SJSA1 (cell line): ENCODE measurements at places on chromosomes 5 and 9. TPM values are rescaled to one million over a fixed set of nuclear protein-coding genes. Genes with fewer than 3 reads are reported as not detected.

- no peak for DNase-seq
Observed at GRCh38 chr9:134594078-134594941, 47.3 kb upstream of the COL5A1 start.

Gene MARCHF3
- total RNA-seq, result 2.3 and 3.4 TPM in 2 replicates

Gene FCN2
- not detected in 2 replicates for total RNA-seq

Gene PCDHB15
- total RNA-seq, result 0.74 and 1.0 TPM in 2 replicates

DNA sequence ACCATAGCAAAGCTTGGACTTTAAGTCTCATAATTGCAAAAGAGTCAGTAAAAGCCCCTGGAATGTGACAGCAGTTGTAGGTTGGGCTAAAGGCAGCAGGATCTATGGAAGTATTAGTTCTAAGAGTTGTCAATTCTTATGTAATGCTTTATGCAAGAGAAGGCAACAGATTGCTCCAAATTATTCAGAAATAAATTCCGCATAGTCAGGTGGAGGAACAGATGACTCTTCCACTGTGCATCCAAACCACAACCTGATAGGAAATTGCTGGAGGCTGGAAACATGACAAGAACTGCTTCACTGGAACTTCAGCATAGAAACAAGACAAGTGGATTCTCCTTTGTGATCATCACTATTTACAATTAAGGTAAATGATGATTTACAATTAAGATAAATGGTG, 101.0 kb downstream of the STARD4 start:
- DNase-seq, result no peak

- no peak for DNase-seq
Observed at GRCh38 chr5:111755345-111755941, 1.6 kb downstream of the NREP start.

GRCh38 chr5:143696921-143697320, 115.0 kb upstream of the HMHB1 start:
- no peak for DNase-seq

DNA sequence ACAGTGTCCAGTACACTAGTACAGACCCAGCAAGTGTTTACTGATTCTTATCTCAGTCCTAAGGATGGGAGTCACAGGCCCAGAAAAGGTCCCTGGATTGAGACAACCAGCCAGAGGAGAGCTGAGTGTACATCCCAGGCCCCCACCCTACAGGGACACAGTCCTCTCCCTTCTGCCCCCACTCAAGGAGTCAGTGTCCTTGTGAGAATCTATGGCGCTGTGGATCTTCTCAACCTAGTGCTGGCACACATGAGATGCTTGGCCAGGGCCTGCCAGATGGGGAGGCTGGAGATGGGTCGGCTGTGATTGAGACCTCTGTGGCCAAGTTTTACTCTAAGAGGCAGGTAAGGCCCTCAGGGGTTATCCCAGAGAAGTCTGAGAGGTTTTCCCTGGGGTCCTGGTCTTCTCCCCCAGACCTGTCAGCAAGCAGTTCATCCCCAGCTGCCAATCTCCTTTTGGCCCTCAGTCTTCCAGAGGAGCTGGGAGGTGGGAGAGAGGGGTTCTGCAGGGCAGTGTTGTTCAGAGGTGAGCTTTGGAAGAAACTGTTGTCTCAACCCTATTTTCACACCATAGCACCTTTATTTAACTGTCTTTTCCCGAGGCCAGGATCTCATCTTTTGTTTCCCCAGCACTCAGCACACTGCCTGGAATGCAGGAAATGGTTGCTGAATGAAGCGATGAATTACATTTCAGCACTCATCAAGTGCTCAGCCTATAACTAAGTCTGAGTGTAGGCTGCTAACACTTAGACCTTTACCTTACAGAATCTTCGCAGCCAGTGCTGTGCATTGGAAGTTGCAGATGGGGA, 3.2 kb upstream of the NSD1 start:
- DNase-seq, result peak; percentile 28

DNA sequence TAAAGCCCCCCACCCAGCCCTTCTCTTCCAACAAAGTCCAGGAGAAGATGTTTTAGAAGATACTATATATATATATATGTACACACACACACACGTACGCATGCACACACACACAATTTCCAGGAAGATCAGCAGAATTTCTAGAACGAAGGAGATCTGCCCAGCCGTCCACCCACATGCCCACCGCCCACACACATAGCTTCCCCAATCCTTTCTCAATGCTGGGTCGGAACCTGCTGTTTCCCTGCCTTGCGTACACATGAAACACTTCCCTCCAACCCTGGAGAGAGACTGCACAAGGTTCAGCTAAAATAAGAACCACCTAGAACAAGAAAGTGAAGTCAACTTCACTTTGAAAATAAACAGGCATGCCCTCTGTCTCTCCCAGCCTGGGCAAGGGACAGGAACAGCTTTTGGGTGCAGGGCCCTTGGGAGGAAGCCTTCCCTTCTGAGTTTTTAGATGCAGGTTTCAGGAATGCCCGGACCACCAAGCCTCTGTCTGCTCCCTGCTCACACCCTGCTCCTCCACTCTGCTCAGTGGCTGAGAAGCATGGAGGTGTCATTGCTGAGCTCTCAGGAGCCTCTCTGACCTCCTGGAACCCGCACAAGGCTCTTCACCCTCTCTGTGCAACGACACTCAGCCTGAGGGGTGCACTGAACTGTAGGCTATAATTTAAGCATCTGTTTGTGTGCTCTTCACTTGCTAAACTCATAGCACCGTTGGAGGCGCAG, 149.4 kb downstream of the C5orf15 start:
- no peak for DNase-seq

Gene P4HA2
- total RNA-seq, result 222 and 261 TPM in 2 replicates

Gene IL13
- not detected in 2 replicates for total RNA-seq

Gene MOB3B
- not detected in 2 replicates for total RNA-seq

Gene SLC25A48
- total RNA-seq, result not detected in 2 replicates

DNA sequence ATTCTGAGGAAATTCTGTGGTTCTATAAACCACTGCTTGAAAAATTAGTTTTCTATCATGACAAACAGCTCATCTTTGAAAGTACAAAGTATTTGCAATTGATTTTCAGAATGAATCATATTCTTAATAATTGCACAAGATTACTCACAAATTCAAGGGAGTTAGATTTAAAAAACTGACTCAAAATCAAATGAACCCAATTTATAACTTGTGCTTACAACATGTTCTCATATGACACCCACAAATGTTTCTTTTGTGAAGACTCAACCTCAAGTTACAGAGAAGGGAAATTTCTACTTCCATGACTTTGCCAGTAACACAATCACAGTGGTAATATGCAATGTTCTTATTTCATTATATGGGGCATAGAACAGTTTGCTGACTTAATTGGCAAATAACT, 272.0 kb upstream of the ACTBL2 start:
- no peak for DNase-seq

- peak; percentile 82 for DNase-seq
Observed at GRCh38 chr9:95627802-95628201, 111.0 kb upstream of the PTCH1 start.

Gene ANKRD18A
- not detected in 2 replicates for total RNA-seq

- no peak for DNase-seq
Observed at GRCh38 chr9:14310311-14310710, 3.6 kb downstream of the NFIB start.

Gene TMEFF1
- 1.3 and 9.3 TPM in 2 replicates for total RNA-seq

GRCh38 chr5:10691826-10692785, 68.9 kb downstream of the DAP start:
- peak; percentile 90 for DNase-seq

Gene PRSS3
- not detected in 2 replicates for total RNA-seq

DNA sequence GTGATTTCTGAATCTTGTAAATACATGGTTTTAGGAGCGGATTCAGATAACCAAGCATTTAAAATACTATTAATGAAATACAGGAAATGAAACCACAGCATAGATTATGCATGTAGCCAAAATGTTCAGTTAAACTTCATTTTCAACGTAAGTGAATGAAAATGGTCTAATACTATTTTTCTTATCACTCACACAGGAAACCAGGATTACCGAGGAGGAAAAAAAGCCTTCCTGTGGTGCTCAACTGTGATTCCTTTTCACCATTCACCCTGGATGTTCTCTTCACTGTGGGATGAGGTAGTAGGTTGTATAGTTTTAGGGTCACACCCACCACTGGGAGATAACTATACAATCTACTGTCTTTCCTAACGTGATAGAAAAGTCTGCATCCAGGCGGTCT, 83.4 kb upstream of the ZNF169 start:
- DNase-seq, result no peak

Gene PDE6A
- total RNA-seq, result 0.05 TPM in 1 of 2 replicates, not detected in the other

Gene NUTM2G
- not detected in 2 replicates for total RNA-seq

DNA sequence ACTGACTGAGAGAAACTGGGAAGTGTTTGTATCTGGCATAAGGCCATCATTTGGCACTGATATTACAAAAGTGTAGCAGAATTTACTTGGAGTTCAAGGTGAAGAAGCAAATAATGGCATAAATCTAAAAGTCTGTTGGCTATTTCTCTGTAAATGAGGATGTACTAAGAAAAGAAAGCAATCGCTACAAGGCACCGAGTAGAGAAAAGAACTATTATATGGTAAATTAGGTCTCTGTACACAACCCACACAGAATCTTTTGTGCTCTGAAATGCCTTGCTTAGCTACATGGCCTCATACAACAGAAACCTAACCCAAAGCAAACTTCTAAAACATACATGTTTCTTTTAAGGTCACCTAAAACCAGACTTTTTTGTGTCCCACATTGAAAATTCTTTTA, 290.1 kb upstream of the WWC1 start:
- no peak for DNase-seq

Gene PCDHA4
- total RNA-seq, result 0.50 TPM in 1 of 2 replicates, not detected in the other

- DNase-seq, result peak; percentile 46
Observed at GRCh38 chr5:167657016-167657415, 634.4 kb upstream of the WWC1 start.

- DNase-seq, result no peak
Observed at GRCh38 chr5:127770272-127770671, 67.1 kb downstream of the CCDC192 start.

Gene ZDHHC11B
- total RNA-seq, result not detected in 2 replicates

DNA sequence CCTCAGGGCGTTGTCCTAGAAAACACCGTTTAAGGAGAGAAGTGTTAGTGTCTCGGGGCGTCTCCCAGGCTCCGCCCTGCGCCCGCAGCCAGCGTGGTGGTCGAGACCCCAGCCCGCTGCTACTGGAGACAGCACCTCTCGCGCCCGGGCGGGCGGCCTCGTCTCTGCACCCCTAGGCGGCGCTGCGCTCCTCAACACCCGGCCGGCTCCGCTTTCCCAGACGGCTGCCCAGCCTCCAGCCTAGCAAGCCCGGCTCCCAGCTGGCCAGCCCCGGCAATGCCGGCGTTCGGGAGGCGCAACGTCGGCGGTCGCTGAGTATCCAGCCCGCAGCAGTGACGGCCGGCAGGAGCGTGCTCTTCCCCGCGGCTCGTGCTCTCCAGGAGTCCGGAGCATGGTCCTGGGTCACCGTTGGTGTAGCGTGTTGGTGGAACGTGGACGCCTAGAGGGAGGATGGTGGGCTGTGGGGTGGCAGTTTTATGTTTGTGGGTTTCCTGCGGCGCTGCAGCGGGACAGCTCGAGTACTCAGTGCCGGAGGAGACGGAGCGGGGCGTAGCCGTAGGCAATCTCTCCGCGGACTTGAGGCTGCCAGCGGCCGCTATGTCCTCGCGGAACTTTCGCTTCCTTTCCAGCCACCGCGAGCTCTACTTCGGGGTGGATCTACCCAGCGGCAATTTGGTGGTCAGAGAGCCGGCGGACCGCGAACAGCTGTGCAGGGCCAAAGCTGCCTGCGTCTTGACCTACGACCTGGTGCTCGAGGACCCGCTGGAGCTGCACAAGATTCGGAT, 536 bp downstream of the PCDHAC1 start:
- peak; percentile 59 for DNase-seq

DNA sequence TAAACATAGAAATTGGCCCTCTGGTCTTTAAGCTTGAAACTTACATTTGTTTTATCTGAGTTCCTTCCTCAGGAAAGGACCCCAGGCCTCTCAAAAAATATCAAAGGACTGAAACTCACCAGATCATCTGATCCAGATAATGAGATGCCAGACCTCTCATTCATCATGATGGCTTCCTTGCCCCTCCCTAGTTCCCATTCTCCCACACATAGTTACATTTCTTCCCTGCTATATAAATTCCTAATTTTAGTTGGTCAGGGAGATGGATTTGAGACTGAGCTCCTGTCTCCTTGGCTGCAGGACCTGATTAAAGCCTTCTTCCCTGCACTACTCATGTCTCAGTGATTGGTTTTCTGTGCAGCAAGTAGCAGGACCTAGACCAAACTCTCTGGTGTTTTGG, 119.4 kb upstream of the SPIN1 start:
- no peak for DNase-seq

GRCh38 chr5:157613385-157614245, 38.0 kb upstream of the ADAM19 start:
- DNase-seq, result no peak

GRCh38 chr5:173395257-173395932, 67.2 kb upstream of the STC2 start:
- no peak for DNase-seq

- no peak for DNase-seq
Observed at GRCh38 chr9:120708526-120709224, 5.6 kb downstream of the MEGF9 start.

GRCh38 chr5:135399794-135400542, 937 bp upstream of the MACROH2A1 start:
- no peak for DNase-seq

DNA sequence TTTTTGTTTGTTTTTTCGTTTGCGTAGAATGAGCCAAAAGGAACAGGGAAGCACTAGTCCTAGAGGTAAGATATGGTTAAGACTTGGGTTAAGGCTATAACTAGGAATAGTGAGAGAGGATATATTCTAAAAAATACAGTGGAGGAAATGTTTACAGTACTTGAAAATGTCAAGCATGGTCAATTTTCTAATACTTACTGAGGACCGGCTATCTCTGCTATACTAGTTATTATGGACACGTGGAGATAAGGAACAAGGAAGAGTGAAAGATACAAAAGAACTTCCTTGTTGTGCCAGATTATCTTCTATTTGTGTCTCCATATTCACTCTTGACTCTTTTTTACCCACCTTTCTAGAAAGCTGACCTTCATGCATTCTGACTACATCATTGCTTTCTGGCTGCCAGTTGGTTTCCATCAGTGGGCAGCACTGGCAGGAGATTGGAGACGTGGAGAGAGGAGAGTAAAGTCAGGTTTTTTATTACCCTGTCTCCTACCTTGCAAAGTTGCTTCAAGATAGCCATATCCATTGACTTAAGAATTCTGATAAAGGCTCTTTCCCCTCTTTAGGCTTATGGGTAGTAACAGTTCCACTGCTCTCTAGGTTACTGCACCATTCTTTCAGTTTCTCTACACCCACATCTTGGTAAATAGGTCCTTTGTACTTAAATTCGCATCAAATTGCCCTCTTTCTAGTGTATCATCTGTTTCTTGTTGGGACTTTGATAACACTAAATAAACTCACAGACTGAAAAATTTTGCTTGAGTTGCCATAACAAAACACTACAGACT, 9.0 kb upstream of the RFX3 start:
- DNase-seq, result no peak

- no peak for DNase-seq
Observed at GRCh38 chr5:31827867-31828266, 188.9 kb downstream of the PDZD2 start.
